RPMI7951 (cell line): ENCODE measurements at places on chromosomes 1 and 21. TPM values are rescaled to one million over a fixed set of nuclear protein-coding genes. Genes with fewer than 3 reads are reported as not detected.

The RIMKLA gene
- total RNA-seq, result 0.12 and 0.88 TPM in 2 replicates

The PCBP3 gene
- total RNA-seq, result 4.0 and 8.4 TPM in 2 replicates

The ALDH4A1 gene
- total RNA-seq, result 13.1 and 13.4 TPM in 2 replicates

The RIPPLY3 gene
- not detected in 2 replicates for total RNA-seq

The ADORA3 gene
- not detected in 2 replicates for total RNA-seq

The LHX8 gene
- total RNA-seq, result 8.6 and 9.0 TPM in 2 replicates

The UMODL1 gene
- total RNA-seq, result not detected in 2 replicates

The RUNX3 gene
- 9.5 and 10.4 TPM in 2 replicates for total RNA-seq

The PODN gene
- total RNA-seq, result 0.36 TPM in 1 of 2 replicates, not detected in the other

The CD53 gene
- 0.29 TPM in 1 of 2 replicates, not detected in the other for total RNA-seq

The FHL3 gene
- 14.3 and 23.9 TPM in 2 replicates for total RNA-seq

The FMO1 gene
- total RNA-seq, result 0.10 and 0.12 TPM in 2 replicates

The PATJ gene
- 6.1 and 6.9 TPM in 2 replicates for total RNA-seq

The SORT1 gene
- total RNA-seq, result 15.4 and 22.5 TPM in 2 replicates

The FAM163A gene
- not detected in 2 replicates for total RNA-seq

The LCE3D gene
- total RNA-seq, result not detected in 2 replicates

The NECTIN4 gene
- 0.20 TPM in 1 of 2 replicates, not detected in the other for total RNA-seq

The TFAP2E gene
- total RNA-seq, result 0.68 and 0.96 TPM in 2 replicates

The SH2D2A gene
- 0.48 TPM in 1 of 2 replicates, not detected in the other for total RNA-seq

The FMO3 gene
- total RNA-seq, result 50.1 and 58.6 TPM in 2 replicates

The TMEM52 gene
- total RNA-seq, result 0.39 and 0.48 TPM in 2 replicates

The BMP8B gene
- 2.4 TPM in 2 replicates for total RNA-seq

The F5 gene
- total RNA-seq, result not detected in 2 replicates

The RORC gene
- not detected in 2 replicates for total RNA-seq

The ATP1A2 gene
- not detected in 2 replicates for total RNA-seq

The B3GALT5 gene
- total RNA-seq, result 0.39 and 0.72 TPM in 2 replicates

The AIM2 gene
- 13.9 and 15.5 TPM in 2 replicates for total RNA-seq

The CD244 gene
- total RNA-seq, result not detected in 2 replicates

The HAO2 gene
- total RNA-seq, result not detected in 2 replicates

The FAM43B gene
- 0.10 TPM in 1 of 2 replicates, not detected in the other for total RNA-seq

The S100A8 gene
- total RNA-seq, result 0.68 and 4.7 TPM in 2 replicates

The PDC gene
- total RNA-seq, result not detected in 2 replicates

The CDC42BPA gene
- 24.2 and 25.8 TPM in 2 replicates for total RNA-seq

The HES3 gene
- total RNA-seq, result not detected in 2 replicates

The LIN28A gene
- total RNA-seq, result not detected in 2 replicates

The RBP7 gene
- not detected in 2 replicates for total RNA-seq

The DYNLT5 gene
- total RNA-seq, result not detected in 2 replicates

The ITGB2 gene
- total RNA-seq, result not detected in 2 replicates

The OR6K2 gene
- total RNA-seq, result not detected in 2 replicates

The EFNA3 gene
- total RNA-seq, result 0.48 and 0.68 TPM in 2 replicates

The CA6 gene
- total RNA-seq, result not detected in 2 replicates

The TNNI3K gene
- total RNA-seq, result 0.12 TPM in 1 of 2 replicates, not detected in the other

The GABRD gene
- 1.3 TPM in 1 of 2 replicates, not detected in the other for total RNA-seq

The TMEM81 gene
- 1.8 and 2.0 TPM in 2 replicates for total RNA-seq

The MTMR11 gene
- 5.2 and 6.1 TPM in 2 replicates for total RNA-seq

The HLX gene
- 5.2 TPM in 2 replicates for total RNA-seq

The HCN3 gene
- total RNA-seq, result 0.36 and 0.59 TPM in 2 replicates

The MSTO1 gene
- total RNA-seq, result 14.9 and 15.5 TPM in 2 replicates

The RXFP4 gene
- not detected in 2 replicates for total RNA-seq

The SLAMF7 gene
- not detected in 2 replicates for total RNA-seq

The MAP10 gene
- total RNA-seq, result 4.9 and 7.3 TPM in 2 replicates

The ICOSLG gene
- total RNA-seq, result 2.1 and 4.6 TPM in 2 replicates

The SLC44A5 gene
- total RNA-seq, result 0.12 TPM in 1 of 2 replicates, not detected in the other

The PLA2G4A gene
- total RNA-seq, result 5.6 and 6.7 TPM in 2 replicates
